ENCODE measurements at places on chromosomes 2 and 18. TPM values are rescaled to one million over a fixed set of nuclear protein-coding genes. Genes with fewer than 3 reads are reported as not detected.

Gene DNAH6
- 2.6 TPM for total RNA-seq

Gene GPR75
- total RNA-seq, result 1.1 TPM

DNA sequence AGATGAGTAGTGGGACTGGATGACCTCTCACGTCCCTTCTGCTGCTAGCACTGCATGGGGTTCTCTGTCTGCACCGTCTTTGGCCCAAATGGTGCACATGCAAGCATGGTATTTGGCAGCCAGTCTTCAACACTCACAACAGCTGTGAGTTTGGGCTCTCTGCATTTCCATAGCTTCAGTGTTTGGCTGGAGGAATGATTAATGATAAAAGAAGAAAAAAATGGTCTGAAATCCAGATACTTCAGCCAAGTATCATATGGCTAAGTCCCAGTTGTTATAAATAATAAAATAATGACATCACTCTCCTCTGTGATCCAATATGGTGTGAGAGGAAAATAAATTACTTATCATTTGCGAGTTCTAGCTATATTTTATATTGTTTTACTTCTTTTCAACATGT, 173.3 kb downstream of the DCDC2C start:
- no peak for DNase-seq

GRCh38 chr2:74201596-74201995, 3.2 kb downstream of the MTHFD2 start:
- no peak for DNase-seq

Gene TUBA4B
- total RNA-seq, result not detected

- DNase-seq, result no peak
Observed at GRCh38 chr2:217667512-217667911, 335.3 kb downstream of the TNS1 start.

DNA sequence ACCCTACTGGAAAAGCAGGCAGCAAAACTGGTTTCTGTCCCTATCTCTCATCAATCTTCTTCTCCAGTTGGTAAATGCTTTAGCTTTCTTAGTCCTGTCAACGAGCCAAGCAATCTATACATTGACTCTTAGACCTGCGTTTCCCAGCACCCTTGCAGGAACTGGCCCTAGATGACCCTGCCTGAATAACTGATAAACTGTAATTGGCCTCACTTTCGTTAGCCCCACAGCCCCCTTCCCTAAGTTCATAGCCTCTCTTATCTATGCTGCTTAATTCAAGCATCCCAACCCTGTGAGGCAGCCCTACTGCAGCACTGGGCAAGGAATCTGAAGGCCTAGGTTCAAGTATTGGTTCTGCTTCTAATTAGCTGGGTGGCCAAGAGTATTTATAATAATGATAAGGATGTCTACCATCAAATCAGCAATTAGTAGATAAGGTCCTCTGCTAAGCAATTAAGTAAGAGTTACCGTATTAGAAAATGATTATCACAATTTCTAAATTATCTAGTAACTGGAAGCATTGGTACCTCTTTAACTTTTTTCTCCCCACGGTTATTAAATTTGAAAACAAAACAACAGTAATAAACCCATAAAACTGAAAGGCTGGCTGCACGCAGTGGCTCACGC, 86.4 kb upstream of the RMDN2 start:
- no peak for DNase-seq

Gene ASB1
- 29.2 TPM for total RNA-seq
